ENCODE measurements at places on chromosomes 3 and 15.

DNA sequence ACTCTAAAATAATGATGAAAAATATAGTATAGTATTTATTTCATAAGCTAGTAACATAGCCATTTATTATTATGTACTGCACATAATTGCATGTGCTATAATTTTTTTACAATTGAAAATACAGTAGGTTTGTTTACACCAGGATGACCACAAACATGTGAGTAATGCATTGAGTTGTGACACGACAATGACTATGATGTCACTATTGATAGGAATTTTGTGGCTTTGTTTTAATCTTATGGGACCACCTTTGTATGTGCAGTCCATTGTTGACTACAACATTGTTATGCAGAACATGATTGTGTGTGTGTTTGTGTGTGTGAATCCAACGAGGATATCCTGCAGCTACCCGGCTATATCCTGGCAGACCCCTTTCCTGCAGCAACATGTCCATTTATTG, 372.2 kb upstream of the MCTP2 start:
- DNase-seq: no peak

- peak; percentile 56 for DNase-seq
Measured at GRCh38 chr3:135918600-135918999, 46.9 kb upstream of the PPP2R3A start.

DNA sequence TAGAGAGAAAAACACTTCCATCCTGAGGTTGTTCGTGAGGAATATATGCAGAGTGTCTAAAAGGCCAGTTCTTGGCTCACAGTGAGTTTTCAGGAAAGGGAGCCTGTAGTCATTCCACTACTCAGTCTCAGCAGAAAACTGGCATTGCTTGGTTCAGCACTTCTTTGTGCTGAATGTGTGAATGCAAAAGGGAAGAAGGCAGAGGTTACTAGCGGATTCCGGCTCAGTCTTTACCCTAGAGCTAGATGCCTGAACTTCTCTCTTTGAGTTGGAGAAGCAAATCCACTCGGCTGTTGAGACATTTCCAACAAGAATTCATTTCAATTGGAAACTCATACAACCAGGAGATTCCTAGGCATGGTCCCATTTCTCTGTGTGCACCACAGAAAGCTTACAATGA, 23.1 kb upstream of the FRMD4B start:
- no peak for DNase-seq

DNA sequence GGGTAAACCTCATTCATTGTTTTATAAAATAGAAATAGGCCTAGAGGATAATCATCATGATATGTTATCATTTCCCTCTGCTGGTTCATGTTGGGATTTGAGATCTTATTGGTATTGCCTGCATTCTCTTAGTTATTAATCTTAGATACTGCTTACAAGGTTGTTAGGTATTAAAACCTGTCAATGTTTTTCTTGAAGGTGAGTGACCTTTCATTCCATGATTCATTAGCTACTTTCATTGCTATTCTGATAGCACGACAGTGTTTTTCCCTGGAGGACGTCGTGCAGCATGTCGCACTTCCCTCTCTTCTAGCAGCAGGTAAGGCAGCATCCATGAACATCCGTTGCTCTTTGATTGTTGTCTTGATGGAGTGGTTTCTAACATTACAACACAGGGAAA, 17.1 kb downstream of the P2RY12 start:
- no peak for DNase-seq

- peak; percentile 95 for DNase-seq
Measured at GRCh38 chr3:79490165-79491028, 277.4 kb downstream of the ROBO1 start.

DNA sequence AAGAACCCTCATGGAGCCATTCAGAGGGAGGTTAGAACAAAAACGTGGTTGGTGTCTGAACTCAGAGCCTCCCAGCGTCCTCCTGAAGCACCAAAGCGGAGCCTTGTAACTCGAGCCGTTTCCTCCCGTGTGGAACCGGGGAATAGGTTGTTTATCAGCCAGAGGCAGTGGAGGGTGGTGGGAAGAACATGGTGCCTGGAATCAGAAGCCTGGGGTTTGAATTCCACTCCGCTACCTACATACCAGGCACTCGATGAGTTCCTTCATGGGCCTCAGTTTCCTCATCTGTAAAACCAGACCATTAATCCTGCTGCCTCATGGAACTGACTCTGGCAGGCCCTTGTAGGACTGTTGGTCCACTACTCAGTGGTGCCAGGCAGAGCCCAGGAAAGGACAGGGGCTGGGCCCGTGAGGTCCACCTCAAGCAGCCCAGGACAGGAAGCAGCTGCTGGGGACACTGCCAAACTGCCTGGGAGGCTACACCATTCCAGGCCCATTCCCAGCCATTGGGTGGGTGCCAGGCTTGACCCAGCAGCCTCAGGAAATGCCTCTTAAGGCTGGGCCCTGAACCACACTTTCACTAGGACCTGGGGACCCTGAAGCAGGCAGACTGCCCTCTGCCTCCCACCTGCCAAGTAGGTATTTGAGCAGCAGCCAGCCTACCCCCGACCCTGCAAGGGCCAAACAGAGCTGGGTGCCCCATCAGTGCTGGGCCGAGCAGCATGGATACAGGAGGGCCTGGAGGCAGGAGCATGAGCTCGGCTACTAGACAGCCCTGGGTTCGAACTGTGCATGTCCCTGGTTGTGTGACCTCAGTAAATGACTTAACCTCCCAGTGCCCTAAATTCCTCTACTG, 33.4 kb downstream of the PRKCD start:
- DNase-seq: peak; percentile 75

DNA sequence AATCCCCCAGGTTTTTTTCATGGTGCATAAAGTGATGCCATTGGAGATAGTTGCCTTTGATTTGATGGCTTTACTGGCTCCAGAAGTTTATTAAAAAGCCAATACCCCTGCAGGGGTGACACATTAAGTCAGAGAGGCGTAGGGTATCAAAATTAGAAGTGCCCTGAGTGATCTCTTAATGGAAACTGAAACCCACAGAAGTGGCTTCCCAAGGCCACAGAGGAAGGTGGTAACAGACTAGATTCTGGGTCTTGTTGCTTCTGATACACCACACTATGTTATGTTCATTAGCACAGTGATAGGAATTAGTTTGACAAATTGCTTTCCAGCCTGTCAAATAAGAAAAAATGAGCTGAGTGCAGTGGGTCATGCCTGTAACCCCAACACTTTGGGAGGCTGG, 112.3 kb downstream of the IQCH start:
- DNase-seq: no peak

- no peak for DNase-seq
Measured at GRCh38 chr3:126067959-126068358, 16.0 kb downstream of the SLC41A3 start.

DNA sequence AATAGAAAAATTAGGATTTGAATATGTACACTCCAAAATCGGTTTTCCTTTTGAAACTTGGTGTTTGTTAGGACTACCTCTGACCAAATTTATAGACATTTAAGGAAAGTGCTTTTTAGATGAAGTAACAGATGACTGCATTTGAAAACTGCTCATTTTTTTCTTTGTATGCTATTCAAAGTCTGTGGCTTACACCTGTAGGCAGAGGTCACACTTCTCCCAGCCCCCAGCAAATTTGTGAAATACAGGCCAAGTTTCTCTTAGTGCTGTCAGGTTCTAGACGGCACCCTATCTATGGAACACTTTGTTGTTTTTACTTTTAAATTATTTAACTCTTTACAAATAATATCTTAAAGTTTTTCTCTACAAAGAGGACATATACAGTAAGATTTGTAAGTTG, 100.8 kb upstream of the C15orf61 start:
- no peak for DNase-seq

DNA sequence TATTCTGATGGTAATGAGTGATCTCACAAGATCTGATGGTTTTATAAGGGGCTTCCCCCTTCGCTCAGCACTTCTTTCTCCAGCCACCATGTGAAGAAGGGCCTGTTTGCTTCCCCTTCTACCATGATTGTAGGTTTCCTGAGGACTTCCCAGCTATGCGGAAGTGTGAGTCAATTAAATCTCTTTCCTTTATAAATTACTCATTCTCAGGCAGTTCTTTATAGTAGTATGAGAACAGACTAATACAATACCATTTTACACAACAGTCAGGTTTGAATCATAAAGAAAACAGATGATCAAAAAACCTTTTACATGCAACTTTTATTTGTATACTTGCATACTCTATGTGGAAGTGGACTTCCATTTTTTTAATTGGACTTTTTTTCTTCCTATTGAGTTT, 46.7 kb upstream of the CBLB start:
- no peak for DNase-seq

DNA sequence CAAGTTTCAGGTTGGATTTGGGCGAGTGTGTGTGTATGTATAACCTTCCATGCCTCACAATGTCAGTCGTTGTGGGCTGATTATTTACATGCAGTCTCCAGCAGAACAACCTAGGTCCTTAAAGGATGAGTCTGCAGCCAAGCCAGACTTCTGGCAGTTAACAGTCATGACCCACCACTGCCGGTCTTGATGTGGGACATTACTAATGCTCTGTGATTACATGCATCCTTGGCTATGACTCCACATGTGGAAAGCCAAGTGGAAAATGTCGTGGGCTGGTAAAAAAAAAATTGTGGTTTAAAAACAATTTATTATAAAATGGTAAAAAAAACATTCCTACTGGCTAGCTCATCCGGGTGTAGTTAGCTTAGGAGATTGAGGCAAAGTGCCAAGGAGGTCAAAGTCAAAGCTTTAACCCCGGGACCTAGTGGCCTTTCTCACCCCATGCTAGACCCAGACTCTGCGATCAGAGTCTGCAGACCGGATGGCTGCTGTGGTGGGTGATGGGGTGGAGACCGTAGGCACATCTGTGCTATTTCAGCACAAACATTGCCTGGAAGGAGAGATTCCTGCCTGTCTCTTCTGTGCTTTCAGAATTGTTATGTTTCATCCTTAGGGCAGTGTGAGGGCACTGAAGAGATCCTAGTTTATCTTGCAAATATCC, 6.8 kb downstream of the RARRES1 start:
- DNase-seq: peak; percentile 99

DNA sequence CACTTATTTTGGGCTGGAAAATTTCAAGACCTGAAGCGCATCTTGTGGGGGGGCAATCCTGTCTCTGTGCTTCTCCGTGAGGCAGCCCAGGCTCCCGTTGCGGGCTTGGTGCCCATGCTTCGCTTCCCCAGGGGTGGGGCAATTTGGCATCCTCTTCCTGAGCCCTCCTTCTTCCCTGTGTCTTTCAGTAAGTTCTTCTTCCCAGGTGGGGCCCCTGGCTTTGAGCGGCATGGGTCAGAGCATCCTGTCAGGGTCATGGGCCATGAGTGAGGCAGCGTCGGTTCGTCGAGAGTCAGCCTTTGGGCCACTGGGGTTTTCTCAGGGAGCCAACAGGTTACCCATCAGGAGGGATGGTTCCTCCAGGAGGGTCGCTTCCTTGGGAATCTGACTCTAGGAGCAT, 200.7 kb downstream of the UBE3A start:
- no peak for DNase-seq

DNA sequence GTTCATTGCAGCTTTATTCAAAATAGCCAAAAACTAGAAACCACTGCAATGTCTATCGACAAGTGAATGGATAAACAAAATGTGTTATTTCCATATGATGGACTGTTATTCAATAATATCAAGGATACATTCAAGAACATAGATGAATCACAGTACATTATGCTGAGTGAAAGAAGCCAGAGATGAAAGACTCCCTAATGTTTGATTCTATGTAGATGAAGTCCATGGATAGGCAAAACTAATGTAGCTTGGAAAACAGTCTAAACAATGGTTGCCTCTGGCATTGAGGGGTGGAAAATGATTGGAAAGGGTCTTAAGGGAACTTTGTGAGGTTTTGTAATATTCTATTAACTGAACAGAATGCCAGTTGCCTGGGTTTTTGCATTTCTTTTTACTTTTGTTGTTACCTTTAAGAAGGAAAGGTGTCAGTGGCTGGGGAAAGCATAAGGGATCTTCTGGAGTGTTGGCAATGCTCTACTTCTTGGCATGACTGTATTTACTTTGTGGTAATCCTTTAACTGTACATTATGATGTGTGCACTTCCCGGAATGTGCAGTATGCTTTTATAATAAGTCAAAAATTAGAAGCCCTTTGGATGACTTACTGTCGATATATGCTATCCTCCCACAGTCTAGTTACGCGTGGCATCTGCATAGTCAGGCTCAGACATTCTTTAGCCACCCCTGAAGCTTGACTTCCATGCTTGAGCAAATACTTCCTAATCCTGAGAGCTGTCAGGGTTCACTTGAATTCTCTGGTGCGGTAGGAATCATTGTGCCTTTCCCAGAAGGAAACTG, 20.5 kb upstream of the ATP10A start:
- peak; percentile 76 for DNase-seq

DNA sequence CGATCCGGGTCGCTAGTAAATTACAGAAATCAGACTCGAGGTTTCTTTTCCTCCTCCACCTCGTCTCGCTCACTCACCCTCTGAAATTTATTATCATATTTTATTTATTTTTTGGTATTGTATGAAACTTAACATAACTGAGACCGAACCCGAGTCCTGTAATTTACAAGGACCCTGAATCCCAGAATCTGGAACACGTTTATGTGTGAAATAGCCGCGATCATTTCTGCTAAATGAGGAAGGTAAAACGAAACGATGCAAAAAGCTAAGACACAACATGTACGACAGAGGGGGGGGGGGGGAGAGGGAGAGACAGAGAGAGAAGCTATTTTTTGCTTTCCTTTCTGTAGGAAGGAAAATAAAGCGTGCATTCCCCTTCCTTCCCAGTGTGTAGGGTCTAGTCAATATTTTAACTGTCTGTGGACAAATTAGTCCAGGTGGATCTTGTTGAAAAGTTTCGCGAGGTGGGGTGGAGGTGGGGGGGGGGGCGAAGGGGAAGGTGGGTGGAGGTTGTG, 1.6 kb downstream of the BBX start:
- DNase-seq: peak; percentile 52

- DNase-seq: peak; percentile 76
Measured at GRCh38 chr3:13025090-13025489, 48.1 kb downstream of the IQSEC1 start.

GRCh38 chr3:39086144-39086543, 21.3 kb downstream of the GORASP1 start:
- DNase-seq: no peak

DNA sequence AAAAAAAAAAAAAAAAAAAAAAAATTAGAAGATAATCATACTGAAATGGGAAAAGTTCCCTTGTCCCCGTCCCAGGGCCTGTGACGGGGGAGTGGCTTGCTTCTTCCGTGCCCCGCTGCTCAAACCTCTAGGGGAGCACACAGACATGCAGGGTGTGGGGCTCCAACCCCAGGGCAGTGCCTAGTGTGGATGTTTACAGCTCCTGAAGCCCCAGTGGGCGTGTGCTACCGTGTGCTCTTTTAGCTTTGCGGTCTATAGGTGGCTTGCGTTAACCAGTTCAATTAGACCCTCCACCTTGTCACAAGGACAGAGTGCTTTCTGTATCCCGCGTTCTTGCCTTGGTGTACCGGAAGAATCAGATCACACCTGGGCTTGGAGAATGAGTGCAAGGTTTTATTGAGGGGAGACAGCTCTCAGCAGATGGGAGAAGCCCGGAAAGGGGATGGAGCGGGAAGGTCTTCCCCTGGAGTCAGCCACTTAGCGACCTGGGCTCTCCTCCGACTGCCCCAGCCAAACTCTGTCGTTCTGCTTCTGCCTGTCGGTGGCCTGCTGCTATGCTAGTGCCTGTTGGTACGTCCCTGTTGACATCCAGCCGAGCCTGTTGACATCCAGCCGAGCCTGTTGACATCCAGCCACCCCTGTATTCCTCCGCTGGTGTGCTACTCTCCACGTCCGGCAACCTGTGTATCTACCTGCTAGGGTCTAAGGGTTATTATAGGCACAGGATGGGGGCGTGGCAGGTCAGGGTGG, 569.8 kb downstream of the VGLL3 start:
- DNase-seq: no peak
